ENCODE measurements at places on chromosomes 13 and 19.

GRCh38 chr19:47661611-47662010 lies 51.6 kb upstream of the EHD2 start:
- DNase-seq, result no peak

GRCh38 chr19:40165362-40165937 lies 25.8 kb upstream of the MAP3K10 start:
- peak; percentile 65 for DNase-seq

GRCh38 chr19:33414667-33415605 lies 41.4 kb downstream of the CEBPG start:
- DNase-seq, result no peak

DNA sequence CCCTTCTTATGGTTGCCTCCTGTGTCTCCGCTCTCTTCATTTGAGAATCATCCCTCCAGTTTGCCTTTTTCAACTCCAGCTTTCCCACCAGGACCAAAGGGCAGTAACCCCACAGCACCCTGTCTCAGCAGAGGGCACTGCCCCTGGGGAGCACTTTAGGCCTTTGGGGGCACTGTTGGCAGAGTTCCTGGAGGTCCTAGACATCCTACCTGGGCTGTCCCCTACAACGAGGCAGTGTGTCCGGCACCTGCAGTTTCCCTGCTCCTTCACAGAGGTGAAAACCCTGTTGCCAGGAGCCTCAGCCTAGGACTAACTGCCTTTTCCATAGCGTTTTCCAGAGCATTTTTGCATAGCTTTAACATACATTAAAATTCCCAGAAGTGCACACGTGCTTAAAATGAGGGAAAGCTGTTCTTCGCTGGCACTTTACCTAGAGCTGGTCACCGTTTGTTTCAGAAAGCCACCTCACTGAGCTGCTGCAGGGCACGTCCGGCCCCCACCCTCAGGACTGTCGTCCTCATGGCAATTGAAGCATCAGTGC lies 234.9 kb downstream of the TEX29 start:
- DNase-seq, result no peak

DNA sequence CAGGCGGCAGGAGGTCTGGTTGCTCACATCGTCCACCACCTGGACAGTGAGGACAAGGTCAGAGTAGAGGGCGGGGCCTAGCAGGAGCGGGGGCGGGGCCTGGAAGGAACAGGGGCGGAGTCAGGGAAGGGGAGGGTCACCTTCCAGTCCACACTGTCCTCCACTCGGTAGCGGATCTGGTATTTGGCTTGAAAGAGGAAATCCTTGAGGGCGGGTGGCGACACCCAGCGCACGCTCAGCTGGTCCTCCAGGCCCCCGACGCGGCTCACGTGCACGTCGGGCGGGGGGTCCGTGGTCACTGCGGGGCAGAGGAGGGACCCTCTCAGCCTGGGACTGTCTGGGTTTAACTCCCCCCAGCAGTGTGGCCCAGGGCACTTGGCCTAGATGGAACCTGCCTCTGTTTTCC lies 8.2 kb downstream of the REX1BD start:
- DNase-seq, result peak; percentile 46

DNA sequence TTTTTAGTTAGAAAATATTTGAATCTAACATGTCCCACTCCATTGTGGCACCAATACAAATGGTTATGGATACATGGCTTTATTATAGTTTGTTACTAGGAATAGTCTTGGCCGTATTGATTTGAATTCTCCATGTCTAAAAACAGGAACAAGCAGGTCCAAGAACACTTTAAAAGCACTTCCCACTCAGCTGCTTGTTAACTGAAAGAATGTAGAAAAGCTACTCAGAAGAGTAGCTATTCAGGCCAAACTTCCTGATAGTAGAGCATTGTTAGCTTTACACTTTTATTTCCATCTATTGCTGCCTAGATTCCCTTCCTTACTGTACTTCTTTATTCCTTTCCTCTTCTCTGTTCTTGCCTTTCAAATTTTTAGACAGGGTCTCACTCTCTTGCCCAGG lies 6.9 kb downstream of the PIBF1 start:
- DNase-seq, result no peak
